ENCODE measurements at places on chromosomes 7 and 10.

DNA sequence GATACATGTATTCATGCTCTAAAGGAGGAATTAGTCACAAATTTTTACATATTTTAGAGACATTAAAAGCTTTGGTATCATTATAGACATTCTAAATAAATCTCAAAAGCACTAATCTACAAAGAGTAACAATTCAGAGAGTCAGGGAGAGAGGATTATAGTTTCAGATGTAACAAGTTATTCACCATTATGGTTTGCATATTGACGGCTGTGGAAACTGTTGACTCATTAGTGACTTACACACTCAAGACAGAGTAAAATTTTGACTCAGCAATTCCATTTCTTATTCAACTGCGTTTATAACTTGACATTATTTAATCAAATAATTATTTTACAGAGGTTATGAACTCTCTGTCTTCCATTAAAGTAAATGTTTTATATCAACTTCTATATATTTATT lies 95.4 kb upstream of the SEMA3C start:
- DNase-seq = no peak

DNA sequence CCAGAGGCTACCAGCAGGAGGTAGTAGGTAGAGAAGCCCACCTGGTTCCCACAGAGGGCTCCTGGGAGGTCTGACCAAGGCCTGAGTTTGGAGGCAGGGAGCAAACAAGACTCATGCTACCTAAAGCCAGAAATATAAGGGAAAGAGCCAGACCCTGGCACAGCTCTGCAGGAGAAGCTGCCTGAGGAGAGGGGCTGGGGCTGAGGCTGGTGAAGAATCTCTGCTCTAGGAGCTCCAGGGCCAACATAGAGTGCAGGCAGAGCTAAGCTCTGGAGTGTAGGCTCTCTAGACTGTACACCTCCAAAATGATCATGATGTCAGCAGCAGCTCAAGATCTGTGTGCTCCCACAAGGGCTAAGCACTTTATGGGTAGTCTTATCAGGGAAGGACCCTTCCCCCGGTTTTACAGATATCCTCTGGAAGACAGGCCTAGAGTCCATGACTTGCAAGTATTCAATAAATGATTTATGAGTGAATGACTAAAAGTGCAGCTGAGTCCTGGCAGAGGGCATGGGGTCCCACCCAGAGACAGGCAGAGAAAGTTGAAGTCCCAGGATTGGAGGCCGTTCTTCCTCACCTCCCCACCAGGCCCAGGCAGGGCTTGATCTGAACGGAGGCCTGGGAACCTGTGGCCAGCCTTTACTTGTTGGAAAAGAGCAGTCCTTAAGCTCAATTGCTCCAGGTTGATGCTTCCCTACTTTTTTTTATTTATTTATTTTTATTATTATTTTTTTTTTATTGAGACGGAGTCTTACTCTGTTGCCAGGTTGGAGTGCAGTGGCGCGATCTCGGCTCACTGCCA lies 71.5 kb upstream of the LRRC4 start:
- DNase-seq = no peak

GRCh38 chr7:141359740-141360415 lies 191.3 kb upstream of the AGK start:
- no peak for DNase-seq

DNA sequence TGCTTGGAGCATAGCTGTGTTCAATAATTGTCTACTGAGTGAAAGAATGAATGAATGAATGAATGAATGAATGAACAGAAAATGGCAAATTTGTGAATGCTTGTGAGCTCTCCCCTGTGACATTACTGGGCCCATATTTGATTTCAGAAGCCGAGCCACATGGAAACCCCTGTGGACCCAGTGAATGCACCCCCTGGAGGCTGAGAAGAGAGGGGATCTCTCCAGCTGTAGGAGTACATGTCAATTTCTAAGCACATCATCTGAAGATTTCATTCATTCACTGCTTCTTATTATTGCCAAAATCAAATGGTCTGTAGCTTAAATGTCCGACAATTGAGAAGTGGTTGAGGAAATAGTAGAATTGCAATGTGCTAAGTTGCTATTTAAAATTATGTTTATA lies 58.3 kb upstream of the DOCK1 start:
- DNase-seq = no peak

DNA sequence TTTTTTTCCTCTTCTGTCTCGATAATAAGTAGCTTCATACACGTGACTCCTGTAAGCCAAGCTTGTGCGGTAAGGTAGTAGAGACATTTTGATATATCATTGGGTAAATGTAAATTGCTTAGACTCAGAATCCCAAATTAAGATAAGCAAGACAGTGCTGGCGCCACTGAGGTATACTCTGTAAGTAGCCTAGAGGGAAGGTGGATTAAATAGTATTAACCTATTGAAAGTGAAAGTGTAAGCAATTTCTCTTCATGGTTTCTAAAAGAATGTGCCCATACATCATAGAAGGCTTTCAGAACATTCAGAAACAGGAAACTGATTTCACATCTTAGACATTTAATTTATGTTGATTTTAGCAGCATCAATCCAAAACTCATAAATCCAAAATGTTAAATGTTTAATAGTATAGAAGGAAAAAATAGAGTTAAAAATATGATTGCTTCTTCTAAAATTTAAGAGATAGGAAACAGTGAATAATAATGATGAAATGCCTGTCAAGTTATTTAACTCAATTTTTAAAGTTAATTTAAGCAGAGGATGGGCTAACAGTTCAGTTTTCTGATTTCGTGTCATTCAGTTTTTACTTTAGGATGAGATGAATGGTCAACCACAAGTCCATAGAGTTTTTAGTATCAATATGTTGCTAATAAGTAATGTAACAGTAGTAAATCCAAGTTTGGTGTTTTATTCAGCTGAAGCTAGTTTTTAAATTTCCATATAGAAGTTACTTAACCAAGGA lies 36.8 kb downstream of the LRRC72 start:
- DNase-seq = no peak

DNA sequence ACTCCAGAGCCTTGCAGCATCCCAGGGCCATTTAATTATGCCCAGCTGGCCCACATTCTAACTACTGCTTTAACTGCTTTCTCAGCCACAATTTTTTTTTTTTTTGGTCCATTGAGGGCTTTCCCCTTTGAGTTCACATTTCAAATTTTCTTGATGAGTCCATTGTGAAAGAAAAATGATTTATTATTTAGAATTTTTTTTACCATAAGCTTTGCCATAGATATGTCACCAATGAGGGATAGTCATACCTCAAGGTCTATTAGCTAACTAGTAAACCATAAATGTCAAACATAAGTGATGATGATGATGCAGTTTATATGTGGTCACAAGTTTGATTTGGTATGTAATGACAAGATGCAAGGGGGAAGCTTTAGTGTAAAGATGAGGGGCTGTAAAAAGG lies 282.9 kb downstream of the BICC1 start:
- DNase-seq = no peak

GRCh38 chr7:129875160-129875559 lies 77.6 kb downstream of the UBE2H start:
- no peak for DNase-seq

DNA sequence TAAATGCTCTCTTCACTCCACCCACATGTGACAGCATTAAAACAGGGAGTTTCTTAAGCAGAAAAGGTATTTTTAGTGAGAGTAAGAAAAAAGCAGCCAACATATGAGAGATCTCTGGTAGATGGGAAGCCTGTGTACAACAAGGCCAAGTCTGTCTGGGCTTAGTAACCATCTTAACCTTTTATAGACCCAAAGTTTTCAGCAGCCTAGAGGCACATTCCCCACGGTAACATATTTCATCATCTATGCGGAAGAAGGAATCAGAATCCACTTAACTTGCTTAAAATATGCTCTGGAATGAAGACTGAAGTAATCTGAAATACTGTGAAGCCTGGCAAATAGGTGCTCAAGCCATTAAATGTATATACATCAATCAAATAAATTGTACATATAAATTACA lies 127.8 kb downstream of the RAPGEF5 start:
- no peak for DNase-seq

DNA sequence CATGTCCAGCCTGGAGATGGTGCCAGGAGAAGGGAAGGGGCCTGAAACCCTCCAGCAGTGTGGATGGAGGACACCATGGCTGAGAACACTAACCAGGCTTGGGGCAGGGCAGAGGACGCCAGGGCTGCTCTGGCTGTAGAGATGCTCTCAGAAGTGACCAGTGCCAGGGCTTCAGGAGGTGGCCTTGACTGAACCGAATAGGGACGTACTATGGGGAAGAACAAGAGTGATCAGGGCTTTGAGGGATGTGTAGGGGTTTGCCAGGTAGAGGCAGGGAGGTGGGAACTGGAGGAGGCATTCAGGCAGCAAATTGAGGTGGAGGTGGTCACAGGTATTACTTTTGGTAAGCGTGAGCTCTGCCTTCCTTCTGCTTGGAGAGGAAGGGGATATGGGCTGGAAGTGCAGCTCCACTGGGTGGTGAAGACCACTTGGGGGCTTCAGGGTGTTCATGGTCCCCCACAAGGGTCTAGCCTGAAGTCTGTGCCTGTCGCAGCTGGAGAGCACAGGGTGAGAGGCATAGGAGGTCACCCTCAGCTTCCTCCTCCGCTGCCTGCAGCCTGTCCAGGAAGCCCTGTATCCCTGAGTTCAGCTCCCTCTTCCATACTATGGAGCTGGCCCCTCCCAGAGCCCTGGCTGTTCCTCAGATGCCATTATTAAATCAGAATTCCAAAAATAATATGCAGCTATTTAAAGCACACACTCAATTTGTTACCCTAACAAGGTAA lies 27.8 kb downstream of the ADCY1 start:
- no peak for DNase-seq

- no peak for DNase-seq
Observed at GRCh38 chr10:90964781-90965465, 44.0 kb upstream of the ANKRD1 start.

All from stimulated activated CD4-positive, alpha-beta T cell treated with anti-CD3 and anti-CD28 coated beads, Interleukin-15, amount 100 ng/mL, for 1 hour (primary cell).